ENCODE measurements at places on chromosomes 12 and 14.

DNA sequence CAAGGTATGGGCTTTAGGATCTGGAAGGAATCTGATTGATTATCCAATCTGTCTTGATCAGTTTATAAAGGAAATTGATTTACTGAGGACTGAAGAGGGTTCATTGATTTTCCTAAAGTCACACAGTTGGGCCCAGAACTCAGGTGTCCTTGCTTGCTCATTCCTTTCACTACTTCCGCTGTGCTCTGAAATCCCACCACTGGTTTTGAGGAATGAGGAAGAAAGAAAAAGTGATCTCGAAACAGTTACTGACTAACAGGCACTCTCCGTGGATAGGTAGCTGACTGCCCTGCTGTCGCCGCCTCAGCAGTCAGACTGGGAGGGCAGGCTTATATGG lies at the start of gene FITM1:
Gene FITM1 (plus strand): TSS at position 280 of the 337 bp plus-strand sequence. CDS start 905 bp downstream, outside the sequence.
- DNase-seq = no peak

- DNase-seq = no peak
These were observed 200.0 kb downstream of the ADAMTS20 start for GRCh38 chr12:43352001-43352400.

DNA sequence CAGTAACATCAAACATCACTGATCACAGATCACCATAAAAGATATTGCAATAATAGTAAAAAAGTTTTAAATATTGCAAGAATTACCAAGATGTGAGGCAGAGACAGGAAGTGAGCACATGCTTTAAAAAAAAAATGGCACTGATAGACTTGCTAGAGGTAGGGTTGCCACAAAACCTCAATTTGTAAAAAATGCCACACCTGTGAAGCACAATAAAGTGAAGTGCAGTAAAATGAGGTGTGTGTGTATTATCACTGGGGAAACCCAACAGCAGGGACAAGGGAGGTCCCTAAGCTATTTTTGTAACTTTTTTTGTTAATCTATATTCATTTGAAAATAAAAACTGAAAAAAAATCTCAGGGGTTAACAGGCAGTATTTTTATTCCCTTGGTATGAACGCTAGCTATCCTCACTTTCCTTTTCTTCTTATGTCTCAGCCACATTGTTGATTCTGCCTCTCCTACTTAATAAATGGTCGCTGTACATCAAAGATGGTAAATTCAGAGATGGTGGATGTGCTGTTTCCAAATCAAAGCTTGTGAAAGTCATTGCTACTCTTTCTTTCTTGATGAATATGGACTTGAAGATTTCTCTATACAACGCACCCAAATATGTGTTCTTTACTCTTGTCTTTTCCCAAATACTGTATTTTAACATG lies 14.0 kb upstream of the KLRD1 start:
- no peak for DNase-seq

DNA sequence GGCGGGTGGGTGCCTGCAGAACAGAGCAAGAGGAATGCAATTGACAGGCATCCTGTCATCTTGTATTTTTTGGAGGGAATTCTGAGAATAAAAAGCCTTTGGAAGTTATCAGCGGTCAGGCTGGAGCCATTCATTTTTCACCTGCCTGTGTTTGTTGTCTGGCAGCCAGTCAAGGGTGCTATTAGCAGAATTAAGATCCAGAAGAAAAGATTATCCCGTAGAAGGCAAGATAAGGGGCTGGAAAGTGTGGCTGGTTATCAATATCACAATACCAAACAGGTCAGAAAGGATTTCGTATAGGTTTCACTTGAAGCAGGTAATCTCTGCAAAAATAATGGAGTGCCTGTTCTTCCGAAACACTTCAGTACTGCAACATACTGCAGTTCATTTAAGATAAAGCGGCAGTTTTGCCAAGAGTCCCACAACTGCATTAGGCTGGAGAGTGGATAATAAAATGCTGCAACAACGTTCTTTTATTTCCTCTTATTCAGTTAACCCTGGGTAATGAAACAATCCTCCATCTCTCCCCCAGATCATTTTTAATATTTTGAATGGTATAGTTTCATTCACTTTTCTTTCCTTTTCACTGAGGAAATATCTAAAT lies 171.2 kb upstream of the CDKN3 start:
- no peak for DNase-seq

All from left renal cortex interstitium (tissue), 4 donors.